ENCODE measurements at places on chromosomes 6 and 20.

DNA sequence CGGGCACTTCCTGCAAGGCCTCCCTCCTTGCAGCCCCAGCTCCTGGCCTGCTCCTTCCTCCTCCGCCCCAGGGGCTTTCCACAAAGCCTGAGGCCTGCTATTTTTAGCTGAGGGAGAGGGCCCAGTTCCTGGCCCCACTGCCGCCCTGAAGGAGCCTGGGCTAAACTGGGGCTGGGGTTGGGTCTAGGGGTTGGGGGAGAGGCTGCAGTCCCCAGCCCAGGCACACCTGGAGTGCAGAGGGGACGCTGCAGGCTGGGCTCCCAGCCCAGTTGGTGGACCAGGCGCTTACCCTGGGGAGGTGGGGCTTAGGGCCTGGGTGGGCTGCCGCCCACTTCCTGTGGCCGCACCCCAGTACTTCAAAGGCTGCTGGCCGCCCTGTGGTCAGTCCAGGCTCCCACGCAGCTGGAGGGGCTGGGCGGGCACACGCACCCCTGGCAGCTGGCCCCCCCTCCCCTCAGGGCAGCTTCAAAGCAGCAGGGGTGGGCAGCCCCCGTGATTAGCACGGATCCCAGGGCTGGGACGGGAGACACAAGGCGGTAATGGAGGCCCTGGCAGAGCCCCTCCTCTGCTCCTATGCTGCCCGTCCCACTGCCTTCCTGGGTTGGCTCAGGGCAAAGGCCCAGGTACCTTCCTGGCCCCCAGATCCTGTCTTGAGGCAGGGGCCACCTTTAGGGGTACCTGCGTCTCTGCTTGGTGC is 7.1 kb upstream of the ABHD16B start:
- DNase-seq: no peak

GRCh38 chr6:43773050-43773979 is 3.3 kb downstream of the VEGFA start:
- peak; percentile 13 for DNase-seq

GRCh38 chr6:127402890-127403617 is 56.1 kb downstream of the KIAA0408 start:
- no peak for DNase-seq

DNA sequence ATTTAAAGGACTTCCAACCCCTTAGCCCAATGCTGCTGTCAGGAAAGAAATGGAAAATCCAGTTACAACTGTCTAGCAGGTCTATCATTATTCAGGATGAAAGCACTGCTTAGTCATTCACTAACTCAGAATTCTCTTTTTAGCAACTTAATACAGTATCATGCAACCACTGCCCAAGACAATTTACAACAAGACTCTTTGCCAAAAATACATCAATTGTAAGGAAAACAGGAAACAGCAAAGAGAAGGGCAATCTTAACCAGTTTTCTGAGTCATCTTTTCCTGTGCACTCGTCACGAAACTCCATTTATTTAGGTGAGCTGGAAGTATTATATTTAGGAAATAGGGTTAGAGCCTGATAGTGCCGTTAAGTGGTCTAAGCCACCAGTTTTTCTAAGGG is 1197.7 kb upstream of the CITED2 start:
- DNase-seq: no peak

GRCh38 chr20:51528263-51529027 is 14.1 kb downstream of the NFATC2 start:
- DNase-seq: no peak

GRCh38 chr6:116990679-116991078 is 113.6 kb downstream of the RFX6 start:
- no peak for DNase-seq

GRCh38 chr6:107574856-107575255 is 84.9 kb downstream of the SOBP start:
- no peak for DNase-seq

DNA sequence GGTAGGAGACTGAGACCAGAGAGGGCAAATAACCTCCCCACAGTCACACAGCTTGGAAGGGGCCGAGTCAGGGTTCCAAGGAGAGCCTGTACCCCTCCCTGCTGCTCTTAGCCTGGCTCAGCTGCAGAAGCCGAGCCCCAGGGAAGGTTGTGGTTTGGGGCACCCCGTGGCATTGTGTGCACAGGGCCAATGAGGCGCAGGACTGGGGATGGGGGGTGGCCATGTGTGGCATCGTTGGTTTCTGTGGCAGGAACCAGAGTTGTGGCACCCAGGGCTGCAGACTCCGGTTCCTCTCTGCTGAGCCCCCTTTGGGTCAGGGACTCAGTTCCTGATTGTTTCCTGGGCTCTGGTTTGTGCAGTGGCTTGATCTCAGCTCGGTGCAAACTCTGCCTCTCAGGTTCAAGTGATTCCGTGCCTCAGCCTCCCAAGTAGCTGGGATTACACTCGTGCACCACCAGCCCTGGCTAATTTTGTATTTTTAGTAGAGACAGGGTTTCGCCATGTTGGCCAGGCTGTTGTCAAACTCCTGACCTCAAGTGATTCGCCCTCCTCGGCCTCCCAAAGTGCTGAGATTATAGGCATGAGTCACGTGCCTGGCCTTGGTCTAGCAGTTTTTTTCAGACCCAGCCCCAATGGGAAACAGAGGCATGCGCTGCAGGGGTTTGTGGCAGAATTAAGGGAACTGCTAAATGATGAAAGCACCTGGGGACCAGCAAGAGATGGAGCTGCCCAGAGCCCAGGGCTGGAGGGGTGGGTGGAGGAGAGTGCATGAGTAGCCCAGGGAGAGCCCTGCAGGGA is 221.0 kb upstream of the SULF2 start:
- DNase-seq: no peak

- peak; percentile 0 for DNase-seq
These were observed 670.8 kb downstream of the PRKN start for GRCh38 chr6:162056745-162057144.

GRCh38 chr6:116564921-116565872 is 6.1 kb upstream of the RWDD1 start:
- DNase-seq: no peak

DNA sequence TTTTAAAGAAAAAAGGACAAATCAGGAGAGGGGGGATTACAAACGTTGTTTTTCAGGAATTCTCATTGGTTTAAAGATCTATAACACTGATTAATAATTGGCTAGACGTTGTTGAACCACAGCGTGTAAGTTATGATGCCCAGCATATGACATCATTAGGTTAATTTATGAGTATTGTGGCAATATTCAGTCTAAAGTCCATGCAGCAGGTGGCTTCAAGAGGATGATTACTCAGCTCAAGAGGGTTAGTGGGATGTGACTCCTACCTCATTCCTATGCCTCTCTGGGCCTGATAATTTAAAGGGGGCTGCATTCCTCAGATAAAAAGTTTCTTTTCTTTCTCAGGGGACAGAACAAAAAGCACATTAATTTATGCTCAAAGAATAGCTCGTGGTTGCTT is 1309.0 kb downstream of the EPHA7 start:
- peak; percentile 94 for DNase-seq

DNA sequence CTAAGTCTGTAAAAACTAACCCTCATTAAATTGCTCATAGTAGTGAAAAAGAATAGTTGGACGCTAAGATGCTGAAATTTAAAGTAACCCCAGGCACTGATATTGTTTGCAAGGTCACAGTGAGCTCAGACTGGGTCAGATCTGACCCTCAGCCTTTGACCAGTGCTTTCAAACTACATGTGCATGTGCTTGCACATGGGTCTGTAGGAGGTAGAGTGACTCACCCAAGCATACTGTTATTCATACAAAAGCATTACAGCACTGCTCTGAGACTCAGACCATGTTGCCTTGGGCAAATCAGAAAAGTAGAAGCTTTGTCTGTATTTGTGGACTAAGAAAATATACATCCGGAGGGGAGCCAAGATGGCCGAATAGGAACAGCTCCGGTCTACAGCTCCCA is 326.4 kb upstream of the MARCKS start:
- DNase-seq: no peak
